Erythroblast (primary cell): ENCODE measurements at places on chromosomes 12 and 14.

- DNase-seq, result no peak
Measured at GRCh38 chr12:97022536-97023230, 115.6 kb downstream of the NEDD1 start.

- DNase-seq, result no peak
Measured at GRCh38 chr14:64692986-64693809, 11.0 kb upstream of the PLEKHG3 start.

DNA sequence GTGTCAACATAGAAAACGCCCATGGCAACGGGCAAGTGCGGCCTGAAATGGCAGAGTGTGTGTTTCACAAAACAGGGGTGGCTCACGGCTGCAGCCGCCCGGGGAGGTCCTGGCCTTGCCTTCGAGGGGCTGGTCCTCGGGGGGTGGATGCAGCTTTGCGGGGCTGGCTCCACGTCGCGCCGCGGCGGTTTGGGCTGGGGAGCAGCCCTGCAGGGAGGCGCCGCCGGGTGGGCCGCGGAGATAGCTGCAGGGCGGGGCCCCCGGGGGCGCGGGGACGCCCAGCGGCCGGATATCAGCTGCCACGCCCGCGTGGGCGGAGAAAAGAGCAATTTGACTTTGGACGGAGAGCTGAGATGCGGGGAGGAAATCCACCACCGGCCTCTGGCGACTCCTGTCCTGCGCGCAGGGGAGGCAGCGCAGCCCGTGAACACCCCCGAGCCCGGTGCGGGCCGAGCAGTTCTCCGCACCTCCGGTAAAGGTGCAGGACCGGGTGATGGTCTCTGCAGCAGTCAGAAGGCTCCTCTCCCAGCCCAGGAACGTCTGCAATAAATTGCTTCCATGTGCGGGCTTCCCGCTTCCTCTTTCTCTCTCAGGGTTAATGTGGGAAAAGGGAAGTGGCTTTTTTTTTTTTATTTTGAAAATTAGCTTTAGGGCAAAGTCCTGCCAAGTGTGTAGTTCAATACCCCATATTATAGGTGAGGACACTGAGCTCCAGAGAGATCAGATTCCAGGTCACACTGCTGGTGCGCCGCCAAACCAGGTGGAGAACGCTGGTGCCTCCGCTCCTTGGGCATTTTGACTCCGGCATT, 110.5 kb downstream of the ARF6 start:
- peak; percentile 98 for DNase-seq

DNA sequence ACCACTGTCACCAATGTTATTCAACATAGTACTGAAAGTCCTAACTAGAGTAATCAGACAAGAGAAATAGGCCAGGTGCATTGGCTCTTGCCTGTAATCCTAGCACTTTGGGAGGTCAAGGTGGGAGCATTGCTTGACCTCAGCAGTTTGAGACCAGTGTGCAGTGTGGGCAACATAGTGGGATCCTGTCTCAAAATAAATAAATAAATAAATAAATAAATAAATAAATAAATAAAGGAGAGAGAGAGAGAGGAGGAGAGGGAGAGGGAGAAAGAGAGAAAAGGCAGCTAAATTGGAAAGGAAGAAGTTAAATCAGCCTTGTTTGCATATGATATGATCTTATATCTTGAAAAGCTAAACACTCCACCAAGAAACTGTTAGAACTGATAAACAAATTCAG, 115.3 kb downstream of the FAR2 start:
- no peak for DNase-seq
